Fibroblast of mammary gland (primary cell): ENCODE measurements at places on chromosomes 7 and 10.
A peak's percentile ranks its signal among the peaks of the same experiment; 100 is the strongest.

DNA sequence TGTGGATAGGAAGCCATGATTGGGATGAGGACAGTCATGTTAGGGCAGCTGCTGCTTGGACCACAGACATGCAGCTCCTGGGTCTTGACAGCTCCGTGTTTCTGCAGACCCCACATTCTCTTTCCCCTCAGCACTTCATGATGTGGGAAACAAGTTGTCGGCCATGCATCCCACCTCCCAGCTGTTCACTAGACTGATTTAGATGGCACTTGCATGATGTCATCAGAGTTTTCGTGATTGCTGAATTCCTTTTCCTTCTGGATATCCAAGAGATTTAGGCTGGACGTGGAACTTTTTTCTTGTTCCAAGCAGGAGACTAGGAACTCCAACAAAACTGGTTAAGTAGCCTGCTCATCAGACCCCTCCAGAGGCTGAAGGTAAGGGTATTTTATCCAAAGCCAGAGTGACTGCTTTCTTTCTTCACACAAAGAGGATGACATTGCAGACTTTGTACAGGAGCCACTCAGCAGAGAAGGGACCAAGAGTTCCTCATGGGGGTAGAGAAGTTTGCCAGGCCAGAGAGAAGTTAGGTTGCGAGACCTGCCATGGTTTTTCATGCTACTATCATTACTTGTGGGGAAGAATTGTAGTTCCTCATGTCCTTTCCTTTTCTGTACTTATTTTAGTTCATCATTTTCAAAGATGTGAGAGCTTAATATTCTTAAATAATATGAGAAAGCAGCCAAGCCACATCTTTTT lies 117.7 kb upstream of the GJD4 start:
- no peak for DNase-seq

- no peak for DNase-seq
Measured at GRCh38 chr10:670990-671389, 18.5 kb downstream of the DIP2C start.

DNA sequence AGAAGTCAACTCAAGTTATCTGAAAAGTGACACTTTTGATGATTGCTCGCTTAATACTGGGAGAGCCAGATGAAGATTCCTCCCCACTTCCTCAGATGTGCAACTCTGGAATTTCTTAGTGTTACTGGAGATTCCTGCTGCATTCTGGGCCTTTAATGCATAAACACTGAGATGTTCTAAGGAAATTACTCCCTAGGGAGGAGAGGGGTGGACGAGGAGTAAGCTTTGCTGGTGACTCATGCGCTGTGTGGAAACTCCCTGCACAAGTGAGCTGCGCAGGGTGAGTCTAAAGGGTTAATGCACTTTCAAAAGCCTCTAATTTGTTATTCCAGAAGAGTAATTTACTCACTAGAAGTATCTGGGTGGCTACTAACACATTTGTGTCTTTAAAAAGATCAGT lies 46.3 kb downstream of the EGFR start:
- DNase-seq = peak; percentile 100

GRCh38 chr10:79025199-79025832 lies 43.5 kb upstream of the ZMIZ1 start:
- no peak for DNase-seq

DNA sequence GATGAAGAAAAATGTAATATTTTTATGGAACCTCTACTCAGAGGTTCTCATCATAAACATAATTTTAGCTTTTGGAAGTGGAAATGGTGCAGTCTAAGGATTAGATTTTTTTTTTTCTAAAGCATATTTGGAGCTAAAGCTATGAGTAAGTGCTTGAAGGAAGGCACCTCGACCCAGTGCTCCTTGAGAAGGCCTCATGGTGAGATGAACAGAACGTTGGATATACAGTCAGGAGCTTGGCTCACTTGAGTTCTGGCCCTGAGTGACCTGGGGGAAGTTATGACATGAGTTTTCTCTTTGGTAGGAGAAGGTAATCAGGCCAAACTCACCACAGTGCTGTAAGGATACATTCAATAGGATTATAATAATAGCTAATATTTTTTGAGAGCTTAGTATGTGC lies 163.3 kb downstream of the JCAD start:
- peak; percentile 66 for DNase-seq

DNA sequence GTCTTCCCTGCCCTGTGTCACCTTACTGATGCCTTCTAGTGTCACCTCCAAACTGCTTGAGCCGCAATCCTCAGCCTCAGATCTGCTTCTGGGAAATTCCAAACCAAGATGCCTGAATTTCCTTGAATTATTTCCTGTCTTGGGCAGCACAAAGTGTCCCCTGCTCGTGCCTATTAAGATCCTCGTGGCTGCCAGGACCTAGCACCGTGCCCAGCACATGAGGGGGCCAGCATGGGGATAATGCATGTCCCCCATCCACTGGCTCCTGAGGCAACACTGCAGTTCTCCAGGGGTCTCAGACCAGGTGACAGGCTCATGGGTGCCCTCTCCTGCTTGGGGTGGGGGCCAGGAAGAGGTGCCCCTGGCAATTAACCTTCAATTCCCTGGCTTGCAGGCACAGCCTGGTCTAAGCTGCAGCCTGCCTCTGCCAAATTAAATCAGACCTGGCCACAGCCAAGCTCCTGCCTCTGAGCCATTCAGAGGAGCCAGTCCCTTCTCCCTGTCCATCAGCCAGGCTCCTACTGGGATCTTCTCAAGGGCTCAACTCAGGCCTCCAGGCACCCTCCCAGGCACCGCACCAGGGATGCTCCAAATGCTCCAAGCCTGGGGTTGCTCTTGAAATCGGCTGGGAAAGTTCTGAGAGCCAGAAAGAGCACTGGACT lies 146.6 kb downstream of the SH3PXD2A start:
- DNase-seq = no peak

- DNase-seq = no peak
Measured at GRCh38 chr10:80486785-80487420, 32.8 kb downstream of the TSPAN14 start.

- DNase-seq = no peak
Measured at GRCh38 chr10:73405556-73405955, 8.3 kb downstream of the ANXA7 start.

DNA sequence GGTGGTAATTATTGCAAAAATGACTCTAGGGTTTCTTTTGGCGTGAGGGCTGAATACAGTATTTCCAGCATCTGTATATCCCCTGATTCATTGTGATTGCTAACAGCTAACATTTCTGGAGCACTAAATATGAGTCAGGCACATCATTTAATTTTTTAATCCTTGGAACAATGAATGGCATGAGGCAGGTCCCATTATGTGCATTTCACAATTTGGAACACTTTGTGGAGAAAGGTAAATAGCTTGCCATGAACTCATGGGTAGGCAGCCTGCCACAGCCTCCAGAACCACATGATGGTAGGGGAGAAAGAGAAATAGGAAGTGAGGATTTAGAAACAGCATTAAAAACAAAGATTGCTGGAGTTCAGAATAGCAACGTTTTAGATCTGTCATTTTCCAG lies 1.7 kb downstream of the NPTX2 start:
- DNase-seq = no peak

DNA sequence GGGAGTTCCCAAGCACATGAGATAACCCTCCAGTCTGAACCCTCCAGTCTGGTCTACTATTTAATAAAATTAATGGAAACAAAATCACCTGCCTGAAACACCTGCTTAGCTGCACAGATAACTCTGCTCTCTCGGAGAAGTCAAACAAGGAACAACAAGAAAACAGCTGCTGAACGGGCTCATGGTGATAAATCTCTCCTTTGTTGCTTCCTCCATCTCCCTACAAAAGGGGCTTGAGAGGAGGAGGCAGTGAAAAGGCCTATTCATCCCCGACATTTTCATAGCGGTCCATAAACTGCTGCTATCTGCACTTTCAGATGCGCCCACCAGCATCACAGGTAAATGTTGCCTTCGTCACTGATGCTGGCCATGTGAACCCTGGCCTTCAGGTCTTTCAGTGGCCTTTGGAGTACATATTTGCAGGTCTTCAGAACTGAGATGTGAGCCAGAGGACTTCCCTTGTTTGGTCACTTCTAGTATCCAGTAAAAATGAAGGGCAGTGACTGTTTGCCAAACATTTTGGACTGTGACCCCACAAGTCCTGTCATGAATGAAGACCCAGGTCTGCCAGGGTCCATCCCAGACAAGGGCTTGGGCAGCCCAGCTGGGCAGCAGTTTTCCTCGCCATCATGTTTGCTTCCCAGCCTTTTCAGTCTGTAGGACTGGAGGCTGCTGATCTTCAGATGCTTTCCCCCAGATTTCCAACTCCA lies 15.9 kb downstream of the FKBP6 start:
- DNase-seq = no peak

DNA sequence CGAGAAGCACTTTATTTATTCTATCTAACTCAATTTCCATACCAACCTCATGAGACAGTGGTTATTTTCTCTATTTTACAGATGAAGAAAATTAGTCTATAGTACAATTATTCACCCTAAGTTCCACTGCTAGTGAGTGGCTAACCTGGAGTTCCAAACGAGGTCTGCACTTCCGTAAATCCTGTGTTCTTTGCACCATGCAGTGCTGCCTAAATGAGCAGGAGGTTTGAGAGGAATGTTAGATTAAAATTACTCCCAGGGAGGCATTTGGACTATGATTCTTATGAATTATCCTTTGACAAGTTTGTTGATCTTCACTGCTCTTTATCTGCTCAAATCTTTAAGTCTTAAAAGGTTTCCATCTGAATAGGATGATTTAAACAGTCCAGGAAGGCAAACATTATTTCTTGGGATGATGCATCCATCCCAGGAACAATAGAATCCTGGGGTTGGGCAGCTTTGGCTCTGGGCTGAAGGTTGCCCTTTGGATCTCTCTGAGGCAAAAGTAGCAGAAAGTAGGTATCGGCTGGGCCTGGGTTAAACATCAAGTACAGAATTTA lies 400.8 kb downstream of the REEP3 start:
- no peak for DNase-seq

DNA sequence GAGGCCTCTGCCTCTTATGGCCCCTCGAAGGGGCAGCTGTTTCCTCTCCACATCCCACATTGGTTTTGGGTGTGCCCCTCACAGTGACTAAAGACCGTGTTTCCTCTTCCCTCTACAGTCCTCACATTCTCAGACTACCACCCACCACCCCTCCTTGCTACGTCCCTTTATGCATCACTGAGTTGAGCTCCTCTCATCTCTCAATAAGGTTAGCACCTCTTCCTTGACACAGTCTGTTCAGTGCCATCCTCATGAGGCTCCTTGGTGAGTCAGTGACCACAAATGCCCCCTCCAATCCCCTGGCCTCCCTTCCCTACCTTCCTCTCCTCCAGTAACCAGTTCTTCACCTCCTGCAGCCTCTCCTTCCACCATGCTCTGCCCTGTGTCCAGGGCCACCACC lies 239.1 kb upstream of the MYO3A start:
- DNase-seq = no peak

- no peak for DNase-seq
Measured at GRCh38 chr7:32042900-32043299, 27.3 kb downstream of the PDE1C start.

- DNase-seq = peak; percentile 4
Measured at GRCh38 chr7:107312418-107312817, 143.6 kb downstream of the HBP1 start.

DNA sequence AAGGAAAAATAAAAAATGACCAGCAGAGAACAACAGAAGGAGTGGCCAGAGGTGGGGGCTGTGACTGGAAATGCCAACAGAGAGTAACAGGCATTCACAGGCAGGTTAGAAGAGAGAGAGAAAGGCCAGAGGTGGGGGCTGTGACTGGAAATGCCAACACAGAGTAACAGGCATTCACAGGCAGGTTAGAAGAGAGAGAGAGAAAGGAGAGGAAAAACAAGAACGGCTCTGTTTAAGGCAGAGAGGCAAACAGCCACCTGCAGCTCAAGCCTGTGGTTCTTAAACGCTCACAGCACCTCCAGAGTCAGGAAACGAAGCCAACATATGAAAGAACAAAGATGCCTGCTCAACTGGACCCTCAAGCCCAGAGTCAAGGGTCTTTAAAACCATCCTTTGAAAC lies 39.5 kb upstream of the DGKI start:
- no peak for DNase-seq

DNA sequence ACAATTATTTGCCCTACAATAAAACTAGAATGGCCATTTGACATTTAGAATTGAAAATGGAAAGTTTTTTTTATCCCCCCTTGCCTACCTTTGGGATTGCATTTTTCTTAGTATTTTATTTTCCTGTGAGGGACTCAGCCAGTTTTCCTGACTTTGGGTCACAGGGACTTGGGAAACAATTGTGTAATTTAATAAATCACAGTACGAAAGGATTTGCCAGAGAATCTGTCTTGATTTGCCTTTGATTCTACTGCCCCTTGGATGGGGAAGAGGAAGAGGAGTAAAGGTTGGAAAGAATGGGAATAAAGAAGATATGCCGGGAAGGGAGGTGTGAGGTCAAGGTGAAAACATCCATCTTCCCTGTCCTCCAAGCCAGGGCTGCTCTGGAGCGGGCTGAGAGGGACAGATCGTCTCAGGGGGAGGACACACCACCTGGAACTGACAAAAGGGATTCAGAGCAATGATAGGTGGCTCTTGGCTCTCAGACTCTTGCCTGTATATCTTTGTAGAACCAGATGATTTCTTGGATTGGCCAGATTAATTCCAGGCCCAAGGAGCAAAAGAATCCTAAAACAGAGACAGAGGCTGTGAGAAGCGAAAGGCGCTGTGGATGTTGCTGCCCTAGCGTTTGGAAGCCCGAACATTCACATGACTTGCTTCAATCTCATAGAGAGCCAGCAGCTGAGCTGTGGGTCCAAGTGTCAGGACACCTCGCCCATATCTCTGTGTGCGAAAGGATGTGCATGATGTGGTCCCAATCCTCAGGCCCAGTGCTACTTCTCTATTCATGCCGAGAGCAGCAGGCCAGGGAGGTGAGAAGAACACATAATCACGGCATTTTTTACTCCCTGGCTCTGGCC lies 50.3 kb upstream of the ZEB1 start:
- peak; percentile 16 for DNase-seq

DNA sequence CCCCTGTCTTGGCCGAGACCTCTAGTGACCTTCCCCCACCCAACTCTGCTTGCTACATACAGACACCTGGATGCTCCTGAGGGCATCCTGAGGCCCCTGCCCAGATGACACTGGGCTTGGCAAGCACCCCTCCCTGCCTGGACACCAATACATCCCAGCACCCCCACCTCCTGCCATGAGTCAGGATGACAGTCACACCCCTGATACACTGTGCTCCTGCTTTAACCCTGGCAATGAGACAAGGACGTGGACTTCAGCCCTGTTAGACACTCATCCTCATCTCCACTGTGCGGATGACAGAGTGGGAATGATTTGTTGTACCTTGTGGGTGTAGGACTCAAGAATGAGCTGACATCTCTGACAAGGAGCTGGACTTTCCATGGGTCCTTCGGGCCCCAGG lies 186.3 kb upstream of the ADCY1 start:
- DNase-seq = no peak

GRCh38 chr10:132422903-132423825 lies 26.2 kb downstream of the PWWP2B start:
- DNase-seq = no peak
